ENCODE measurements at places on chromosomes 2 and 18.

DNA sequence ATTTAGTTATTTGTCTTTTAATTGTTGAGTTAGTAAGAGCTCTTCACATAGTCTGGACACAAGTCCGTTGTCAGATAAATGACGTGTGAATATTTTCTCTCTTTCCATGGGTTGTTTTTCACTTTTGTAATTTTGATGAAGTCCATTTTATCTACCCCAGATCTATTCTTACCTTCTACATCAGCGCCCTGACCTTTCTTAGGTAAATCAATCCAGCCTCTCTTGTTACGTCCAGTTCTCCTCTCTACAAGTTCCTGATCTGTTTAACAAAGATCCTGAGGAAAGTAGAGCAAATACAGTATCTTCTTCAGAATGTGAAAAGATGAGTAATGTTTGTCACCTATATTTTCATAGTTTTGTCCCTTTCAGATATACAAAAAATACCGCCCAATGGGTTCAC, 66.9 kb downstream of the MOGAT1 start:
- no peak for DNase-seq

GRCh38 chr2:222445227-222445626, 20.9 kb downstream of the SGPP2 start:
- no peak for DNase-seq

DNA sequence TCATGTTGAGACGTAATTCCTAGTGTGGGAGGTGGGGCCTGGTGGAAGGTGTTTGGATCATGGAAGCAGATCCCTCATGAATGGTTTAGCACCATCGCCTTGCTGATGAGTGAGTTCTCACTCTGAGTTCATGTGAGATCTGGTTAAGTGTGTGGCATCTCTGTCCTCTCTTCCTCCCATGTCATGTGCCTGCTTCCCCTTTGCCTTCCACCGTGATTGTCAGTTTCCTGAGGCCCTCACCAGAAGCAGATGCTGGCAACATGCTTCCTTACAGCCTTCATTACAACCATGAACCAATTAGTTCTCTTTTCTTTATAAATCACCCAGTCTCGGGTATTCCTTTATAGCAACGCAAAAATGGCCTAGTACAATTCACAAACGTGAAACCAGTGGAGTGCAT, 14.6 kb upstream of the MCM6 start:
- no peak for DNase-seq

DNA sequence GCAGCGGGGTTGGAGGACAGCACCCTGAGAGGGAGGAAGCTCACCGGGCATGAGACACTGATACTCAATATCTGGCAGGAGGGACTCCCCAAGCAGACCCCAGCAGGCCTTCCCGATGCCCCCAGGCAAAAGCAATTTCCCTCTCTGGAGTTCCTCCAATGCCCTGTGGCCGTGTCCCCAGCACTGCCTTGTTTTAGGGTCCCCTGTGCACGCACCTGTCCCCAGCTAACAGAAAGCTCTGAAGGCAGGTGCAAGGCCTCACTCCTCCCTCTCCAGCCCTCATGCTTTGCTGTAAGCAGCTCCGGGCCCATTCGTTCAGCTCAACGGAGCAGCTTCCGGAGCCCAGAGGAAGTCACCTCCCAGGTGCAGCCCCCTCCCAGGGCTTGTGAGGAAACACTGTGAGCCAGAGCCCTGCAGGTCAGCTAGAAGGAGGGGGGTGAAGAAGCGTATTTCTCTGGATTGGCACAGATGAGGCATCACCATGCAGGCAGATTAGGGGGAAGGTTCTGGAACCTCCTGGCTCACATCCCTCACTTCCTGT, 50.3 kb upstream of the ID2 start:
- no peak for DNase-seq

DNA sequence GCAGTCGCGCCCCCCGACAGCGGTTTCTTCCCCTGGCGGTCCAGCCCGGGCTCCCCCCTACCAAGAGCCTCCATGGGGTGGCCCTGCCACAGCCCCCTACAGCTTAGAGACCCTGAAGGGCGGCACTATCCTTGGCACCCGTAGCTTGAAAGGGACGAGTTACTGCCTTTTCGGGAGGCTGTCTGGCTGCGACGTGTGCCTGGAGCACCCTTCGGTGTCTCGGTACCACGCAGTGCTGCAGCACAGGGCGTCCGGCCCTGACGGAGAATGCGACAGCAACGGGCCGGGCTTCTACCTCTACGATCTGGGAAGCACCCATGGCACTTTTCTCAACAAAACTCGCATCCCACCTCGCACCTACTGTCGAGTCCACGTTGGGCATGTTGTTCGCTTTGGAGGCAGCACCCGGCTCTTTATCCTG, 475 bp downstream of the SLC4A1AP start:
- no peak for DNase-seq

DNA sequence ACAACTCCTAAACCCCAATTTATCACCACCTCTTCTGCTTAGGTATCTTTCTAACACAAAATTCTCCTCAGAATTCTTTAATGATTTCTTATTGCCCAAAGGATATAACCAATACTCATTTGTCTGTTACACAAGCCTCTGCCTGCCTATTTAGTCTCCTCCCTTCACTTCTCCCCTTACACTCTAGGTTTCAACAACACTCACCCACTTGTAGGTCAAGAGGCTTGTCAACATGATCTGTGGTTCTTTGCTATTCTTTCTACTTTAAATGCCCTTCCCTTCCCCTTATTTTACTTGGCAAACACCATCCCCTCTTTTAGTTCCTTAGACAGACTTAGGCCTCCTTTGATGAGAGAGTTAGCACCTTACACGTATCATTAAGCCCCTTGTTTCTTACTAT, 69.0 kb upstream of the C2orf15 start:
- no peak for DNase-seq
